ENCODE measurements at places on chromosomes 13 and 19. TPM values are rescaled to one million over a fixed set of nuclear protein-coding genes. Genes with fewer than 3 reads are reported as not detected.

- no peak for DNase-seq
Observed at GRCh38 chr13:51043310-51043709, 67.8 kb downstream of the C13orf42 start.

DNA sequence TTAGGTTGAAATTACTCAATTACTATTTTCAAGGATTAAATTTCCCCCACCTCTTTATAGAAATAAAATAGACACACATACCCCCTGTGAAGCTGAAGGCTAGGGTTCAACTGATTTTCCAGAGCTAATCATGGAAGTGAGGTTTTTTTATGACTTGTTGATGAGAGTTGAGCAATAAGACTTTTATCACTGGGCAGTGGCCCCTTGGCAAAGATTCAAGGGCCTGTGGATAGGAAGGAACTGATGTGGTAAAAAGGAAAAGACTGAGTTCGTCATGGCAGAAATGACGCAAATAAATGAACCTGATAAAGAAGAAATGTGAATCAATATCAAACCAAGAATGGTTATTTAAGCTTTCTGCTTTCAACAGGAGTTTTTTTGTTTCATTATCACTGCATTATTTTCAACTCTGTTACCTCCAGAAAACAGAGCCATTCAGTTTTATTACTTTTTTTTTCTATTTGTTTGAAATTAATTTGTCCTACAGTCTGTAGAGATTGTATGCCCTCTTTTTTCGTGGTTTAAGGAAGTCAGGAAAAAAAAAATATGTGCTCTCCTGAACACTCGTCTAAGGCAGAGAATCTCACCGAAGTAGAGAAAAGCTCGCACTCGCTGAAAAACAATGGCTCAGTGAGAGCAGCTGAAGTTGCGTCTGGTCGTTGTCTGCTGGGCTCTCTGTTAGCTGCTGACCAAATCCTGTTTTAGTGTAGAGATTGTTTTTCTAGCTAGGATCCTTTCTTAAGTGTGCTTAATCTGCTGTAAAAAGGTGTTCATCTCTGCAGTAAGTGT lies 38.9 kb downstream of the STOML3 start:
- DNase-seq: no peak

- no peak for DNase-seq
Observed at GRCh38 chr13:26230703-26231102, 8.6 kb upstream of the RNF6 start.

GRCh38 chr19:40141551-40141950 lies 49.7 kb upstream of the MAP3K10 start:
- no peak for DNase-seq

DNA sequence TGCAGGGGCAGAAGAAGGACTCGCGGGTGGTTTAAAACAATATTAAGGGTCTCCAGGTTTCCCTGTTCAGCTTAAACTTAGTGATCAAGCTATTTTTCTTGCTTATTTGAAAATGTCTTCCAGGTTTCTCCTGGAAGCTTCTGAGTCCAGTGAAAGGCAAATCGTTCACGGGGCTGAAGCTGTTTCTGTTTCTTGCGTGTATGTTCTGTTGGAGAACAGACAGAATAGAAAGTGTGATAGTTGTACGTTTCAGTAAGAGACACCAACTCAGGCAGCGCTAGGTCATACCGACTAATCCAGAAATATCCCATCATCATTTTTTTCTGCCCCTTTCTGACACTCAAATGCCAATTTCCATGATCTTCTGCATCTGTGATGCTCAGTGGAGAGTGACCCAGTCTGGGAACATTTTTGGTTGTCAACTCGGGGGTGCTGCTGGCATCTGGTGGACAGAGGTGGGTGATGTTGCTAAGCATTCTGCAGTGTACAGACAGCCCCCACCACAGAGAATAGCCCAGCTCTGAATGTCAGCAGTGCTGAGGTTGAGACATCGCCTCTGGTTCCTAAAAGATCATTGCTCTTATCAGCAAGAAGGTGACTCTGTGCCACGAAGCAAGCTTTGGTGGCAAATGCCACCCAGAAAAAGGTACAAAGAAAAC lies 4.3 kb downstream of the KLF2 start:
- DNase-seq: no peak

DNA sequence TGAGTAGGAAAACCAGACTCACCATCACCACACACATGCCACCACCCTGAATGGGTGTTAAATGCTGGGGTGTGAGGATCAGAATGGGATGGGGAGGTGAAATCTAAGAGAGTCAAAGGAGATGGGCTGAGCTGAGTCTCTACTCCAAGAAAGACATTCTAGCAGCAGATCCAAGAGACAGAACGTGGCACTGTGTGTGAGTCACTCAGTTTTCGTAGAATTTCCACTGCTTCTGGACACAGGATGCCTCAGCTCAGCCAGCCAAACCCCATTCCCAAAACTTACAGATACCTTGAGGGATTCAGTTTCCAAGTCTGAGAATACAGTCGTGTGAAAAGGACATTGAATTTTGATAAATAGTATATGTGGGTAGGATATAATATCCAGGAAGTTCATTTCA lies 7.3 kb upstream of the CYP2A7 start:
- DNase-seq: no peak

GRCh38 chr19:16306728-16307402 lies 17.8 kb upstream of the KLF2 start:
- no peak for DNase-seq

The ATP12A gene
- total RNA-seq: not detected

DNA sequence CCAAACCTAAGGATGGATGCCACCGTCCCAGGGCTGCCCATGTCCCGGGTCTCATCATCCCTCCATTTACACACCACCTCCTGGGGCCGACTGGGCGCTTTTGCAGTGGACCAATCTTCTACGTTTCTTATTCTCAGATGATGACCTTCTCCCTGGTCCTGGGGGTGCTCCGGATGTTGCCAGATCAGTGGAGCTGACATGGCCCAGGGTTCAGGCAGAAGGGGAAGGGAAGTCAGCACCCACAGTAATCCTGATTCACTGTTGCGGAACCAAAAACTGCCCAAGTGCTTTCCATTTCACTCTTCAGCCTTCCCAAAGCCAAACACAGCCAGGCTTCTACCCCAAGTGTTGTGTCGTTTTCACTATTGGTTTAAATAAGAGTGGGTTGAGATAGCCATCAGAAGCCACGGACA lies 29.8 kb downstream of the RAB20 start:
- DNase-seq: peak; percentile 75

DNA sequence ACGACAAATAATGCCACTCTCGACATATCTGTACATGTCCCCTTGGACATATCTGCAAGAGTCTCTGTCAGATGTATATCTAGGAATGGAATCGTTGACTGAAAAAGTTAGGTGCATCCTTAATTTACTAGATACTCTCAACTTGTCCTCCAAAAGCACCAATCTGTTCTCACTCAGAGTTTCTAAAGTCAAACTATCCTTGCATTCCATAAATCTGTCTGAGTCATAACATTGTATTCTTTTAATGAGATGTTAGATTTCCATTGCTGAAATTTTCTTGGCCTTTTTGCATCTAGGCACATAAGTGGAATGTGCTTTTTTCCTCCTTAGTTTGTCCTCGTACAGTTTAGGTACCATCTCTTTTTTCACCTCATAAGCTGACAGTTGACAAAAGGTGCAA lies 139.8 kb downstream of the PTPRS start:
- no peak for DNase-seq

The CACNG7 gene
- not detected for total RNA-seq

- DNase-seq: no peak
Observed at GRCh38 chr19:41230067-41230857, 11.2 kb downstream of the AXL start.

The ZNF416 gene
- total RNA-seq: 6.1 TPM

DNA sequence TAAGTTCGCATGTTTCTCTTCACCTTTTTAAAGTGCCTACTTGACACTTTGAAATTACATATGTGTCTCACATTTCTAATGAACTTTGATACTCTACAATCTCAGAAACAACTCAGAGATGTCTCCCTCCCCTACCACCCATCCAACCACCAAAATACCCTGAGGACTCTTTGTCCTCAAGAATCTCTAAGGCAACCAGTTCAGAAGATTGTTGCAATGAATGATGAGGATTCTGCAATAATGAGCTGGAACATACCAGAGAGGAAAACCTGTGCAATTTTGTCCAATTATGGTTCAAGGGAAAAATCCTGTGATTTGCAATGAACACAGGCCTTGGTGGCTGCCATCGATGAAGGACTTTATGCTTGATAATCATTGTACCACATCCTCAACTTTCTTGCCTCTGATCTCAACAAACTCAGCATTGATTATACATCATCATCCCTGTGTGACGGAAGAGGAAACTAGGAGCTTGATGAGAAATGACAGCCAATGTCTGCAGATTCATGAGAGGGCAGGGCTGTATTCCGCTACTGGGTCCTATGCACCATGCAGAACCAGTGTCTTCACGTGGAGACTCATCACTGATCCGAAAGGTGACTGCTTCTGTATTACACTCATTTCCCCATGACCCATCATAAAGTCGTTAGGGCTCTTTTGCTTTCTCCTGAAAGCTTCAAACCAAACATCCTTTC lies 1.1 kb downstream of the FPR1 start:
- no peak for DNase-seq

DNA sequence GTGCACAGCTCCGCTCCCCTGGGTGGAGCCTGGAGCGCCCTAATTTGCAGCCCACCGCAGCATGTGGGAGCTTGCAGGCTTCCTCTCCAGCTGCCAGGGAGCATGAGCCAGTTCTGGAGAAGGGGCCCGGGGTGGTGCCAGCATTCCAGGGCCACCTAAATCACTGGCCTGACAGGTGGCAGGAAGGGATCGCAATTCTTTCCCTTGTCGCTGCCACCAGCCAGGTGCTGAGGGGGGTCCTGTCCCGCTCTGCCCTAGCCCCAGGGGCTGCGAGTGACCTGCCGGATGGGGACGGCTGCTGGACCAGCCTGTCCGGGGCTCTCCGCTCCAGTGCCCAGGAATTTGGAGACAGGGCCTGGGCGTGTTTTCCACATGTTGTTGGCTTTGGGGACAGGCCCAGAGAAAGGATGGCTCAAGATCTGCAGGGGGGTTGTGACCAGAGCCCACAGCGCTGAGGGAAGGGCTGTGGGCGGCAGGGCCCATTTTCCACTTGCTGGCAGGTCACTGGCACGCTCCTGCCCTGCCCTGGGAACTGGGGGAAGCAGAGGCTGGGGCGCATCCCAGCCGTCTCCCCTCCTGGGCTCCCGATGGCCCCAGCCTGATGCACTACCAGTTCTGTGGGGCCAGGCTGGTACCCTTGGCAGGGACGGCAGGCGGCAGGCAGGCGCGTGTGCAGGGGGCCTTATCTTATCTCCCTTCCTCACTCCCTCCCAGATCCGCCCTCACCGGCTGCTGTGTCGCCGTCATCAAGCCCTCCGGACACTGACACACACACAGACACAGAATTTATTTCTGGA lies 9.5 kb downstream of the NDUFA11 start:
- peak; percentile 78 for DNase-seq

The MZF1 gene
- total RNA-seq: 27.7 TPM

DNA sequence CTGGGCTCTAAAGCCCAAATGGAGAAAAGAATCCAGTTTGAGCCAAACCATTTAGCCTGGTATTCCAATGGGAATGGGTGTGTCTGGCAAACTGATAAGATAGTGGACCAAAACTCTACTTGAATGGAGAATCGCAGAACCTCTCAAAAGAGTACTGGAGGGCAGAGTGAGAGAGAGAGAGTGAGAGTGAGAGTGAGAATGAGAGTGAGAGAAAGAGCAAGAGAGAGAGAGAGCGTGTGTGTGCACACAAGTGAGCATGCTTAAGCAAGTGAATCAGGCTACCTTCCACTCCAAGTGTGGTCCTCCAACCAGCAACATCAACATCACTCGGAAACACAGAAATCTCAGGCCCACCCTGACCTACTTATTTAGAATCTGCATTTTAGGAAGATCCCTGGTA lies 58.8 kb downstream of the UQCRFS1 start:
- DNase-seq: no peak

The IZUMO2 gene
- not detected for total RNA-seq

- no peak for DNase-seq
Observed at GRCh38 chr13:112774829-112775565, 85.2 kb downstream of the ATP11A start.

The NCR1 gene
- 12.9 TPM for total RNA-seq

DNA sequence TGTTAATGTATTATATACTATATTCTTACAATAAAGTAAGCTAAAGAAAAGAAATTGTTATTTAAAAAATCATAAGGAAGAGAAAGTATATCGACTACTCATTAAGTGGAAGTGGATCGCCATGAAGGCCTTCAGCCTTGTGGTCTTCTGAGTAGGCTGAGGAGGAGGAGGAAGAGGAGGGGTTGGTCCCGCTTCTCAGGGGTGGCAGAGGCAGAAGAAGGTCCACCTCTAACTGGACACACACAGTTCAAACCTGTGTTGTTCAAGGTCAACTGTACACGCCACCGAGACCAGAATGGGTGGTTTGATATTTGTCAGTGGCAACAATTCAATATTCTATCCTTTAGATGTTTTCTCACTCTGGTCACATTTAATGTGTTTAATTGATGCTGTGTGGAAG lies 67.2 kb downstream of the ALOX5AP start:
- no peak for DNase-seq

DNA sequence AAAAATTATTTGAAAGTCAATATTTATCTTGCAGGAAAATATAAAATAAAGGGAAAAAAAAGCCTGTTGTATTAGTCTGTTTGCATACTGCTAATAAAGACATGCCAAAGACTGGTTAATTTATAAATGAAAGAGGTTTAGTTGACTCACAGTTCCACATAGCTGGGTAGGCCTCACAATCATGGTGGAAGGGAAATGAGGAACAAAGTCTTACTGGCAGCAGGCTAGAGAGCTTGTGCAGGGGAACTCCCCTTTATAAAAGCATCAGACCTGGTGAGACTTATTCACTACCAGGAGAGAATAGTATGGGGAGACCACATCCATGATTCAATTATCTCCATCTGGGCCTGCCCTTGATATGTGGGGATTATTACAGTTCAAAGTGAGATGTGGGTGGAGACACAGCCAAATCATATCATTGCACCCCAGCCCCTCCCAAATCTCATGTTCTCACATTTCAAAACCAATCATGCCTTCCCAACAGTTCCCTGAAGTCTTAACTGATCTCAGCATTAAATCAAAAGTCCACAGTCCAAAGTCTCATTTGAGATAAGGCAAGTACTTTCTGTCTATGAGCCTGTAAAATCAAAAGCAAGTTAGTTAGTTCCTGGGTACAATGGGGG lies 1416.5 kb upstream of the SPRY2 start:
- DNase-seq: no peak

GRCh38 chr13:109209526-109209925 lies 576.9 kb downstream of the IRS2 start:
- DNase-seq: no peak

GRCh38 chr19:18541258-18541991 lies 1.9 kb downstream of the FKBP8 start:
- no peak for DNase-seq

GRCh38 chr19:29967623-29968022 lies 25.6 kb downstream of the URI1 start:
- no peak for DNase-seq

- no peak for DNase-seq
Observed at GRCh38 chr19:3826163-3826562, 40.0 kb upstream of the MATK start.

DNA sequence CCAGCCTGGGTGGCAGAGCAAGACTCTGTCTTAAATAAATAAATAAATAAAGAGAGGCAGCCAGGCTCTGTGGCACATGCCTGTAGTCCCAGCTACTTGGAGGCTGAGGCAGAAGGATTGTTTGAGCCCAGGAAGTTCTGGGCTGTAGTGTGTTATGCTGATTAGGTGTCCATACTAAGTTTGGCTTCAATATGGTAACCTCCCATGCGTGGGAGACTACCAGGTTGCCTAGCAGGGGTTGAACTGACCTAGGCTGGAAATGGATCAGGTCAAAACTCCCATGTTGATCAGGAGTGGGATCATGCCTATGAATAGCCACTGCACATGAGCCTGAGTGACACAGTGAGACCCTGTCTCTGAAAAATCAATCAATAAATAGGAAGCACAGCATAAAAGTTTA lies 4.0 kb upstream of the SNRNP70 start:
- no peak for DNase-seq

GRCh38 chr19:2567580-2567979 lies 91.7 kb downstream of the GADD45B start:
- peak; percentile 85 for DNase-seq

Measured in spleen (tissue), 13 donors.